ENCODE measurements at places on chromosomes 2 and 18. TPM values are rescaled to one million over a fixed set of nuclear protein-coding genes. Genes with fewer than 3 reads are reported as not detected.

Gene PDE11A
- total RNA-seq, result 0.27 TPM

Gene DLGAP1
- total RNA-seq, result 13.6 TPM

Gene MATN3
- 0.32 TPM for total RNA-seq

GRCh38 chr2:232280341-232280740, 98.2 kb upstream of the ALPP start:
- no peaks in the 10 kb centered on the region for H3K36me3 ChIP-seq
- DNase-seq, result no peak
- H3K27ac ChIP-seq, result no peak overlapping the region
- H3K4me1 ChIP-seq, result peaks cover 13% of the 10 kb centered on the region
- no peak overlapping the region for H3K4me3 ChIP-seq

GRCh38 chr2:10448576-10449485, 704 bp upstream of the ODC1 start:
- DNase-seq, result peak; percentile 93
- H3K36me3 ChIP-seq, result no peaks in the 10 kb centered on the region
- peak overlapping the region; percentile 61 for H3K4me3 ChIP-seq
- H3K27ac ChIP-seq, result peak overlapping the region; percentile 43

- no peaks in the 10 kb centered on the region for H3K4me1 ChIP-seq
- H3K36me3 ChIP-seq, result no peaks in the 10 kb centered on the region
- H3K4me3 ChIP-seq, result no peak overlapping the region
- no peak overlapping the region for H3K27ac ChIP-seq
Observed at GRCh38 chr2:240888130-240888889, 7.6 kb downstream of the MAB21L4 start.

Data from glutamatergic neuron (in vitro differentiated cells).